T-cell (primary cell): ENCODE measurements at places on chromosomes 12 and 14.

GRCh38 chr14:95953111-95953724 lies 76.6 kb downstream of the TUNAR start:
- DNase-seq: no peak

- DNase-seq: no peak
Measured at GRCh38 chr12:13749389-13749788, 232.0 kb downstream of the GRIN2B start.

DNA sequence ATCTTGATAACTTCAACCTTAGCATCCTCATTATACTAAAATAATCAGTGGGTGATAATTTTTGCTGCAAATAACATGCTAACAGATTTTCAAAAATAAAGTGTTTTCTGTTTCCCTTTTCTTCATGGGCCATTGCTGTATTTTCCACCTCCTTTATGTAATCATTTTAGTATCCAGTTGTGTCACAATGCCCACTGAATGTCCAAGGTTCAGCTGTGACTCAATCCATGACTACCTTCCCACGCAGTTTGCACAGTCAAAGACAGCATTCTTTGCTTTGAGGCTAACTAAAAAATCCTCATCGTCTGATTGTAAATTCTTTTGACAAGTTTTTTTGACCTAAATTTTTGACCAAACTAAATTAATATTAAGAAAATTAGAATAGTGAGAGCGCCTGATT lies 474.1 kb downstream of the FLRT2 start:
- no peak for DNase-seq

DNA sequence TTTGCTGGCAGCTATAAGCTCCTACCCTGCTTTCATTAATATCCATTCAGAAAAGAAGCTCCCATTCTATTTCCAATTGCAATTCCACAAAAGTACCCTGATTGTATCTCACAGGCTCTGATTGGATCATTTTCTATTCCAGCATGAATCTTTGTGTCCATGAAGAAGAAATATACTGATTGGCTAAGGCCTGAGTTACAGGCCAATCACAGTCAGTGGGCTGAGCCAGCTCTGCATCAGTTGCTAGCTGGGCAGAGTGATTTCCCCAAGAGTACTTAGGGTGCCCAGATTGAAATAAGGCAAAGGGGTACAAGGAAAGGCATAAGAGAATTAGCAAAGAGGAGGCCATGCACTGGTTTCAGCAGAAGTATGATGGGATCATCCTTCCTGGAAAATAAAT lies 14.4 kb downstream of the ART4 start:
- no peak for DNase-seq

DNA sequence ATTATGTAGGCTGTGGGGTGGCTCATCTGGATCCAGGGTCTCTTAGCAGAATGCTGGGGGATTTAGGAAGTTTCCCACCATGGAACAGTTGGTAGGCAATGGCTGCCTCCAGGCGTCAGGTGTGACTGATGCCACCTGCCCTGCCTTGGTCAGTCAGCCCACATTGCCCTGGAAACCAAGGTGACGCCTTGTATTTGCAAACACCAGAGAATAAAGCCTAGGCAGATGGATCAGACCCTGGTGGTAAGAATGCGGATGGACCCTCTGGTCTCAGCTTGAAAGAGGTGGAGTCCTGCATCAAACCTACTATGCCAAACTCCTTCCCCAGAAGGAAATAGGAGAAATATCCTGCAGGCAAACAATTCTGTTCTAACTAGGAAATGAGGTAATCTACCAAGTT lies 38.2 kb downstream of the NCKAP5L start:
- no peak for DNase-seq

DNA sequence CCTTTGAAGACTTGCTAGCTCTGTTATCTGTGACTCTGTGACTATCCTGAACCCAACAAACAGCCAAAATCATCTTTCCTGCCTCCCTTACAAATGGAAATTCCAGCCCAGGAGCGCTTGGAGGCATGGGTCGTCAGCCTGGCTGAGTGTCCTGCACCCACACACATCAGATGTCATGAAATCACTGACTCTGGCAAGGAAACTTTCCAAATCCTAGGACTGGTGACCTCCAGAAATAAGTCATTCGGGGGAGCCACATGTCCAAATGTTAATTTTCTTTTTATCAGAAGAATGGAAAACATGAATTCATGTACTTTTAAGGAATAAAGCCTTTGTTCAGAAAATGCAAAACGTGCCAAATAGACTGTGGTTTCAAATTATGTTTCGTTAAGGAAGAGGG lies 96.3 kb upstream of the EVL start:
- DNase-seq: no peak

DNA sequence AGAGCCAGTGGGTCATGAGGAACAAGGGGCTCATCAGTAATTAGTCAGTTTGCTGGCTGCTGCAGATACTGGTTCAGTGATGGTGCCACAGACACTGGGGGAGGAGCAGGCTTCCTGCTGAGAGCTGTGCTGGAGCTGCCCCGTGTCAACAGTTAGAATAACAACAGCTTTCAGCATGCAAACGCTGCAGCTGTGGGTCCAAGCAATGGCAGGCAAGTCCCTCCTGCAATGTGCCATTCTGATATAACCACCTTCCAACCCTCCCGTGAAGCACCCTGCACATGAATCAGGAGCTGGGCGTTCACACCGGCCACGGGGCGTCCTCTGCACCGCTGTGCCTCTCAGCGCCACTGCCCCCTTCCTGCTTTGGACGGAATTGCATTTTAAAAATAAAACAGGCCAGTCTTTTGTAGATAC lies 258.4 kb upstream of the SFSWAP start:
- DNase-seq: no peak

DNA sequence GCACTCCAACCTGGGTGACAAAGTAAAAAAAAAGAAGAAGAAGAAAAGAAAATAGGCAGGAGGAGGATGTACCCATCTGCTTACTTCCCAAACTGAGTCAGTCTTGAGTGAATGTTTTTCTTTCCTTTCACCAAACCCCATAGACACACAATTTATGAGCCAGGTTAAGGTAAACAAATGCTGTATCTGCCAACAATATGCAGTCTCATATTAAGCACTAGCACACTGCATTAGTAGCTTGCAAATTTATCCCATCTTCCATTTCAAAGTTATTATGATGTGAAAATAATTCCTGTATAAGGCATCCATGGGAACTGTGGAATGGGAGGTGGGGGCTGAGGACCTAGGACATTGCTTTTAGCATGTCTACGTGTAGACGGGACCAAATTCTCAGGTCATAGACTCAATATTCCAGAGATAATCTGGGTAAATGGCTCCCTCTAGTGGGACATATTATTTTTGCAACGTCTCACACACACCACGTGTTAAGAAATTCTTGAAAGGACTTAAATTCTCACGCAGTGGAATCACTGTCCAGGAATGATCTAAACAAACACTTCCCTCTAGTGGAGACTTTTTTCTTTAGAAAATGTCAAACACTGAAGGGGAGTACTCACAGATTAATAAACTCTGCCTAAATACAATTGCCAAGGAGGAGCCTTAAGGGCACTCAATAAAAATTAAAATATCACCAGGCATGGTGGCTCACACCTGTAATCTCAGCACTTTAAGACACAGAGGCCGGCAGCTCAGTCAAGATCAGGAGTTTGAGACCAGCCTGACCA lies 17.1 kb upstream of the OR10P1 start:
- DNase-seq: peak; percentile 10

DNA sequence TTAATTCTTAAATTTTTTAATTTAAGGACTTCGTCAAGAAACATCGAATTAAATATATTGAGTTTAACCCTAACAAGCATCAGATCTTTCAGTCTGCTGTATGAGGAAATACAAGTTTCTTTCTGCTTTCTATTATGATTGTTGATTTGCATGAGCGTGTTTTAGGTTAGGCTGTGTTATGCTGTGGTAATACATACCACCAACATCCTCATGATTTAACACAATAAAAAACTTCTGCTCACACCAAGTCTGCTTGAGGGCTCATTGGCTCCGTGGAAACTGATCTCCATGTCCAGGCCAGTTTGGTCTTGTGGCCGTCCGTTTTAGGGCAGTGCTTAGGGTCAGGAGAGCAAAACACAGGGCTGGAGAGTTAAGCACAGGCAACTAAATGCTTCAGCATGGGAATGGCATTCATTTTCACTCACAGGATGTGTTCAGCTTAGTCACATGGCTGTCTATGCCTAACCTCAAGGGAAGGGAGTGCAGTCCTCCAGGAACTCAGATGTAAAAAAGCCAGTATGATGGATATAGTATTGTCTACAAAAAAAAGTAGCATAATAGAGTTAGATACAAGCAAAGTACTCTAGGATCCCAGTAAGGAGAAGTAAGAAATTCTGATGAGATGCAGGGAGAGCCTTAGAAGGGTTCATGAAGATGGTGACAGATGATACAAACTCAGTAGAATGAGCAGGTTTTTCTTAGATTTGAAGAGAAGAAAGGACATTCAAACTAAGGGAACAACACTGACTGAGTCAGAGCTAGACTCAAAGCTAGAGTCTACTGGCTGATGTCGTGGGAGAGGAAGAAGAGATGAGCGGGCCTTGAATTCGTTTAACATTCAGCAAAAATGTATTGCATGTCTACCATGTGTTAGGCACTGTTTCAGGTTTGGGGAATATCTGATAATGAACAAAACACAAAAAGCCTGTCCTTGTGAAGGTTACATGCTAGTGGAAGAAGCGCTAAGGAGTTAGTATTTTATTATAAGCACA lies 16.3 kb downstream of the MARK3 start:
- no peak for DNase-seq

GRCh38 chr14:21136024-21136423 lies 19.8 kb downstream of the OR5AU1 start:
- no peak for DNase-seq

- DNase-seq: no peak
Measured at GRCh38 chr14:76117789-76118484, 33.8 kb upstream of the GPATCH2L start.

- DNase-seq: no peak
Measured at GRCh38 chr12:90679674-90680073, 275.3 kb downstream of the CCER1 start.

- no peak for DNase-seq
Measured at GRCh38 chr14:71478542-71478941, 453.7 kb upstream of the RGS6 start.

- no peak for DNase-seq
Measured at GRCh38 chr14:33483110-33483509, 467.8 kb downstream of the EGLN3 start.

GRCh38 chr14:24339284-24340151 lies at the start of gene RIPK3:
Gene RIPK3, minus strand, starts transcription at chr14:24339991. Its CDS starts 165 bp downstream, at chr14:24339826.
- peak; percentile 50 for DNase-seq

DNA sequence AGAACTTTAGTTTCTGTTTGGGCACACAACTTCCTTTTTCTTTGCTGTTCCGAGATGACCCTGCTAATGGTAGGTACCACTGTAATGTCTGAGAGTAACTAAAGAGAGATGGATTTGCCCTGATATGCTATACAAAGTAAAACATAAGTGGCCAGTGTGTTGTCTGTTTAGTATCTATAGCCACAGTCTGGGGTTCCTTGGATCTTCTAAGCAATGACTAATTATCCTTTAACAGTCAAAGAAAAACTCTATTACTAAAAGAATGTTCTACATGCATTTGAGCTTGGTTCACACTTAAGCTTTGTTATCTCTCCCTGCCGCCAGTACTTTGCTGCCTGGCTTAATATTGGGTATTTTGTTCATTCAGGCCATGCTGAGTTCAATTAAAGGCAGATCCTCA lies 1051.9 kb upstream of the FLRT2 start:
- DNase-seq: no peak

GRCh38 chr12:8076366-8076765 lies 5.7 kb upstream of the NECAP1 start:
- no peak for DNase-seq

DNA sequence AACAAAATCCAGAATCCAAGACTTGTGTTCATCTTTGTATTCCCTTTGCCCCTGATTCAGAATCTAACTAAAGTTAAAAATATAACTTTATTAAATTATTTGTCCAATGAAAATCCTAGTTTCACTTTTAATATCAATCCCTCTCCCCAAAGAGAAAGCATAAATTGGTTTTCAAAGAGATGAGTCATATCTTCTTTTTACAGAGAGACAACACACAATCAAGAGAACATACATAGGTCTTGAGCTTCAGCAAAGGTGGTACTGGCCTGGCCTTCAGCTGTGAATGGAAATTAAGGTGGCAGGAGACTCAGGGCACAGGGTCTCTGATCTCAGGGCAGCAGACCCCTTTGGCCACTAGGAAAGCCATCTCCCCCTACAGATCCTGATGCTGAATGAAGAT lies 4.3 kb upstream of the ASCL1 start:
- no peak for DNase-seq

GRCh38 chr12:53208435-53208834 lies 1.4 kb upstream of the ITGB7 start:
- DNase-seq: no peak

DNA sequence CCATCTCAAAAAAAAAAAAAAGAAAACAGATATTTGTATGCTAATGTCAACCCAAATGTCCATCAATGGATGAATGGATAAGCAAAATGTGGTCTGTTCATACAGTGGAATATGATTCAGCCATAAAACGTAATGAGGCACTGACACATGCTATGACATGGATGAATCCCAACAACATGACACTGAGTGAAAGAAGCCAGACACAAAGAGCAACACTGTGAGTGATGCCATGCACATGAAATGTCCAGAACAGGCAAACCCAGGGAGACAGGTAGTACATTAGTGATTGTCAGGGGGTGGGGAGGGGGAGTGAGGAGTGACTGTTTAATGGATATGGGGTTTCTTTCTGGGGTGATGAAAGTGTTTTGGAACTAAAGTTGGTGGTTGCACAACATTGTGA lies 50.2 kb downstream of the ARL6IP4 start:
- DNase-seq: no peak

DNA sequence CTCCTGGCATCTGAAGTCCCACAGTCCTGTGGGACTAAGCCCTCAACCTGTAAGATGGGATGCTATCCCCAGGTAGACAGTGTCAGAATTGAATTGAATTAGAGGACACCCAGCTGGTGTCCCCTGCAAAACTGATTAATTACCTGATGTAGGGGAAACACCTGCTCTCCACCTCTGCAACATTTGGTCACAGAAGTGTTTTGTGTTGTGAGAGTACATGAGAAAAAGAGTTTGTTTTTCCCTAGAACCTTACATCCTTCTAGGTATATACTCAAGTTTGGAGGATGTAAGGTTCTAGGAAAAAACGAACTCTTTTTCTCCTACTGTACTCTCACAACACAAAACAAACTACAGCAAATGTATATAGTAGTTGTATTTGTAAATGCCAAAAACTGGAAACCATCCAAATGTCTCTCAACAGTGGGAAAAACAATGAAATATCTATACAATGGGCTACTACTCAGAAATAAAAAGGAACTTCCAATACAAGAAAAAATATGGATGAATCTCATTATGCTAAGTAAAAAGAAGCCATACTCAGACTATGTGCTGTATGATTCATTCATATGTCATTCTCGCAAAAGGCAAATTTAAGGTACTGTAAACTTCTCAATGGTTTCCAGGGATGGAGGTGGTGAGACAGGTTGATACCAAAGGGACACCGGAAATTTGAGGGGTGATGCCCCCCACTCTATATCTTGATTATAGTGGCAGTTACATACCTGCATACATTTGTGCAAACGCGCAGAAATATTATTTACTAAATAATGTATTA lies 160.7 kb downstream of the MED13L start:
- DNase-seq: no peak
